ENCODE measurements at places on chromosomes 5 and 9. TPM values are rescaled to one million over a fixed set of nuclear protein-coding genes. Genes with fewer than 3 reads are reported as not detected.
A peak's percentile ranks its signal among the peaks of the same experiment; 100 is the strongest.

The TLE1 gene
- 44.5 TPM for total RNA-seq

The SMIM33 gene
- not detected for total RNA-seq

The GABBR2 gene
- total RNA-seq, result not detected

The PJA2 gene
- 99.8 TPM for total RNA-seq

The IQGAP2 gene
- 218 TPM for total RNA-seq

The BARHL1 gene
- total RNA-seq, result not detected

The RASEF gene
- not detected for total RNA-seq

The CCDC180 gene
- total RNA-seq, result 17.8 TPM

The PIP5KL1 gene
- total RNA-seq, result 1.4 TPM

The C9orf50 gene
- total RNA-seq, result not detected

The GDNF gene
- total RNA-seq, result not detected

GRCh38 chr9:127193483-127193882 lies 71.0 kb upstream of the ANGPTL2 start:
- DNase-seq, result no peak

DNA sequence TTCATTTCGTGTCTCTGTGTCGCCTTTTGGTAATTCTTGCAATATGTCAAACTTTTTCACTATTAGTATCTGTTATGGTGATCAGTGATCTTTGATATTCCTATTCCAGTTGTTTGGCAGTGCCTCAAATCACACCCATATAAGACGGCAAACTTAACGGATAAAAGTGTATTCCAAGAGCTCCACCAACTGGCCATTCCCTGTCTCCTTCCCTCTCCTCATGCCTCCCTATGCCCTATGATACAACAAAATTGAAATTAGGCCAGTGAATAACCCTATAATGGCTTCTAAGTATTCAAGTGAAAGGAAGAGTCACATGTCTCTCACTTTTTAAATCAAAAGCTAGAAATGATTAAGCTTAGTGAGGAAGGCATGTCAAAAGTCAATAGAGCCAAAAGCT lies 74.8 kb downstream of the CDK5RAP2 start:
- DNase-seq, result no peak

DNA sequence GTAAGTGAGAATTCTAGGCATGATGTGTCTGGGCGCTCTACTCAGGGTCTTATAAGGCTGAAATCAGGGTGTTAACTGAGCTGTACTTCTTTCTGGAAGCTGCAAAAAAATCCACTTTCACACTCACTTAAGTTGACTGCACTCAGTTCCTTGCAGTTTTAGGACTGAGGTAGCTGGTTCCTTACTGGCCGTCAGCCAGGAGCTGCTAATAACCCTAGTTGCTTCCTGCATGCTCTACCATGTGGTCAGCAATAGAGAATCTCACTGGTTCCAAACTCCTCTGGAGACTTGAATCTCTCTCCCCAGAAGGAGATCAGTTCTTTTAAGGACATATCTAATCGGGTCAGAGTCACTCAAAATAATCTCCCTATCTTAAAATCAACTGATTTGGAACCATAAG lies 911.2 kb downstream of the EFNA5 start:
- no peak for DNase-seq

DNA sequence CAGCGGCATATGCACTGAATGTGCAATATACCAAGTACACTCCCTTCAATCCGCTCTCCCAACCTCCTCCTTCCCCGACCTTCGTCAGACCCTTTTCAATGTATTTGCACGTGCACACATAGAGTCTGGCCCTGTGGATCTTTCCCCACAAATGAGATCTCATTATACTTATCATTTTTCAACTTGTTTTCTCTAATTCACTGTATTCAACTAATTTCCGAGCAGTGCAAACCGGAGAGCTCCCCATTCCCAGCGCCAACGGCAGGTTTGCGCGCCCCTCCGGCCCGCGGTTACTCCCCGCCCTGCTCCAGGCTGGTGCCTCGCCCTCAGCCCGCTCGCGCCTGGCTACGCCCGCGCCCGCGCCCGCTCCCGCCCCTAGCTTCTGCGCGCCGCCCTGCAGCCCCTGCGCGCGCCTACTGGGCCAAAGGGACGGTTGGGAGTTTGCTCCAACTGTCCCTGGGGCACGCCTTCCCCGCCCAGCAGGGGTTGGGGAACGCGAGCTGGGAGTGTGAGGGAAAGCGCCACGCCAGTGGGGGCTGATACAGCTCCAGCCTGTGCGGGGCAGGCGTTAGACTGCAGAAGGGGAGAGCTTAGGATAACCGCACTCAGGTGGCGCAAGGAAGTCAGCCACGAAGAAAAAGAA lies 3.3 kb upstream of the CDC20B start:
- peak; percentile 27 for DNase-seq

- DNase-seq, result no peak
Observed at GRCh38 chr5:56467176-56467717, 234.1 kb upstream of the ANKRD55 start.

GRCh38 chr5:181215997-181216989 lies 6.8 kb upstream of the TRIM41 start:
- DNase-seq, result peak; percentile 28

DNA sequence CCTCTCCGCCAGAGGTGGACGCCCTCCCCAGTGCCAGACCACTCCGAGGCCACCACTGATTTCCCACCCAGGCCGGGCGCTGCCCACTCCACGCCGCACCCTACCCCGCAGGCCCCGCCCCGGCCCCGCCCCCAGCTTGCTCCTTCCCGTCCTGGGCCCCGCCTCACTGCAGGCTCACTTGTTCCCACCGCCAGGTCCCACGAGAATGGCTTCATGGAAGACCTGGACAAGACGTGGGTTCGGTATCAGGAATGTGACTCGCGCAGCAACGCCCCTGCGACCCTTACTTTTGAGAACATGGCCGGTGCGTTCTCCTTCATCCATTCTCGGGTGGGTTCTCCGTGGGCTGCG lies 6.5 kb downstream of the LRRC26 start:
- no peak for DNase-seq

DNA sequence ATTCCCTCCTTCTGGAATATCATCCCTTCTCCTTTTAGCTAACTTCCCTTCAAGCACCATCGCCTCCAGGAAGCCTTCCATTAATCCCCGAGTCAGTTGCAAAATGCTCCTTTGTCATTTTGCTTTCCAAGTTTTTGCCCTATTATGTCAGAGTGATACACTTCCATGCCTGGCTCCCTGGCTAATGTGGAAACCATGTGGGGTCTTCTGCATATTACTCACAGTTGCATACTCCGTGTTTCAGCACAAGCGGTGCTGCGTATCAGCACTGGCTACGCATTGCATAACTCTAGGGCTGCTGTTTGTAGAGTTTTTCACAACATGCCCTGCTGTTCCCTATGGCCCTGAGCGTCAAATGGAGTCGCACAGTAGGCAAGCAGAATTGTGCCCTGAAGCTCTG lies 1.9 kb downstream of the TEX53 start:
- DNase-seq, result no peak

DNA sequence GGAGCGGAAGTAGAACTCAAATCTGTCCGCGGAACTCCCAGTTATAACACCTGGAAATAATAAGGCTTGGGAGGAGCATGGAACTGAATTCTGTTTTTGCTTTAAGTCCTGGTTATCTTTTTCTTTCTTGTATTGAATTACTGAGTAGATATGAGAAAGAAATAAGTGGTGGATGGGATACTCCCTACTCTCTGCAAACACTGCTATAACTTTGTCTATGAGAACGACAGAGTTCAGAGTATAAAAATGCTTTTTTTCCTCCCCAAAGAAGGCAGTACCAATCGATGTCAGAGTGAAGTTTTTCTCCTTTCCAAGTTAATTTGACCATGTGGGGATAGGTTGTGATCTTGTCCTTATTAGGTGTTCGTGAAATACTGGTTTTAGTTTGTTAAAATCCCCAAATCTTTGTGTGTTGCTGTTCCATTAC lies 1.2 kb downstream of the RIC1 start:
- no peak for DNase-seq

- no peak for DNase-seq
Observed at GRCh38 chr9:128906741-128907140, 14.0 kb upstream of the PHYHD1 start.

DNA sequence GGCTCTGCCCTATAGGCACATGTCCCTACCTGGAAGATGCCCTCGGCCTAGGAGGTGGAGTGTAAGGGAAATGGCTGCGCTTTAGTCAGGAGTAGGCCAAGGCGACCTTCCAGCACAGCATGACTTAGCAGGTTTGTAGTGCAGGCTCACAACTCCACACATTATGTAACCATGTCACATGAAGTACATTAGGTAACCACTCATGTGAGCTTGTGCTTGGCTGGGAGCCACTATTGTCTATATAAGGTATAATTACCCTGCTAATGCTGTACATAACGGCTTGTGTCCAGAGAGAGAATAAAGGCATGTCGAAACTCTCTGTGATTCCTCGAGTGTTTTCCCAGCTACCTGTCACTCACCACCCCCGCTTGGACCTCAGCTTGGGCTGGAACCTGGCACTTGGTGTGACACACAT lies 74.9 kb downstream of the CAMK4 start:
- no peak for DNase-seq

GRCh38 chr5:102796498-102796897 lies 41.4 kb downstream of the PAM start:
- DNase-seq, result no peak

GRCh38 chr9:13705373-13705772 lies 425.9 kb upstream of the MPDZ start:
- DNase-seq, result no peak

DNA sequence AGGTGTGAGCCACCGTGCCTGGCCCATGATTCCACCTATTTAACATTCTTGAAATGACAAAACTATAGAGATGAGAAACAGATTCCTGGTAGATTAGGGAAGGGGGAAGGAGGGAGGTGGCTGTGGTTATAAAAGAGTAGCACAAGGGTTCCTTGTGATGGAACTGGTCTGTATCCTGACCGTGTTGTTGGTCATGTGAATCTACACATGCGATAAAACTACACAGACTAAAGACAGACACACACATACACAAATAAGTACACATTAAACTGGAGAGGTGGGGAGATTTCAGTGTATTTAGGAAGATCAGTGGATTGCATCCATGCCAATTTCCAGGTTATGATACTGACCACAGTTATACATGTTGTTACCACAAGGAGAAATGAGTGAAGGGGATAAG lies 60.9 kb downstream of the RNF130 start:
- DNase-seq, result no peak

GRCh38 chr5:16345454-16345853 lies 120.1 kb downstream of the ZNF622 start:
- DNase-seq, result no peak

DNA sequence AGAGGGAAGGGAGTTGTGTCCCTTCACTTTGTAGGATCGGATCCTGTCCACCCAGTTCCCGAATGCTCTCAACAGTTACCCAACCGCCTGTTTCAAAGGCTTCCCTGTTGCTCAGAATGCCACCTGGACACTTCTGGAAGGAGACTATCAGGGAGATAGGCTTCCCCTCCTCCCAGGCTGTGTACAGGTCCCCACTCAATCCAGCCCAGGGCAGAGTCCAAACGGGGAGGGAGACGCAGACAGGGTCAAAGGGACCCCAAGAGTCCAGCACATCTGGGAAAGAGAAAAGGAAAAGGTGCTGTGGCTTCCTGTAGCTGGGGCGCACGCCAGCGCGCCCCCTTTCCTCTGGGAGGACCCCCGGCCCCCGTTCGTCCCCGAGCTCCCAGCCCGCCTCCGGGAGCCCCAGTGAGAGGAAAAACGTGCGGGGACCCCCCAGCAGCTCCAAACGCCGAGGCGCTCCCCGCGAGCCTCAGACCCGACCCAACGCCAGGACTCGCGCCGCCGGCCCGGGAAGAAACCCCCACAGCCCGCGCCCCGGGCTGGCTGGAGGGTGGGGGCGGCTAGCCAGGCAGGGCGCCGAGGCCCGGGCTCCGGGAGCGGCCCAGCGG lies 640 bp downstream of the SURF4 start:
- peak; percentile 38 for DNase-seq

GRCh38 chr5:140153255-140153654 lies 21.7 kb upstream of the CYSTM1 start:
- DNase-seq, result no peak

DNA sequence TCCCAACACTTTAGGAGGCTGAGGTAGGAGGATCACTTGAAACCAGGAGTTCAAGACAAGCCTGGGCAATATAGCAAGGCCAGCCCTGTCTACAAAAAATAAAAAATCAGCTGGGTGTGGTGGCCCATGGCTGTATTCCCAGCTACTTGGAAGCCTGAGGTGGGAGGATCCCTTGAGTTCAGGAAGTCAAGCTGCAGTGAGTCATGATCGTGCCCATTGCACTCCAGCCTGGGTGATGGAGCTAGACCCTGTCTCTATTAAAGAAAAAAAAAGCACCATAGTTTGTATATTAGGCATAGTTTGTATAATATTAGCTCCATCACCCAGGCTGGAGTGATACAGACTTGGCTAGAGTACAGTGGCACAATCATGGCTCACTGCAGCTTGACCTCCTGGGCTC lies 9.6 kb upstream of the NME5 start:
- DNase-seq, result no peak

DNA sequence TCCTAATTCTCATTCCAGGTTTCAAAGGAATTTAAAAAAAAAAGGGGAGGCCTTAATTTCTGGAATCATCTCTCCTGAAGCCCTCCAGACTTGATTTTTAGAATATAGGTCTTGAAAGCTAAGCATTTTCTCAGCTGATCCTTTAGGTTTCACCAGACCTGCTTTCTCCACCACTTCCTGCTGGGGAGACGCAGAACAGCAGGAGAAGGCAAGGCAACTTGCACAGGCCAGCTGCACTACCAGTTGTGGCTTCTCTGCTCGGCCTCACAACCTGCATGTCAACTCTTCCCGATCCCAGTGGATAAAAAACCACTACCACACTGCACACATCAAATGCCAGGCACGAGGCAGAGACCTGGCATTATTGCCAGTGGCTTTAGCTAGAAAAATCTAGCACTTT lies 119.8 kb downstream of the SIL1 start:
- no peak for DNase-seq

DNA sequence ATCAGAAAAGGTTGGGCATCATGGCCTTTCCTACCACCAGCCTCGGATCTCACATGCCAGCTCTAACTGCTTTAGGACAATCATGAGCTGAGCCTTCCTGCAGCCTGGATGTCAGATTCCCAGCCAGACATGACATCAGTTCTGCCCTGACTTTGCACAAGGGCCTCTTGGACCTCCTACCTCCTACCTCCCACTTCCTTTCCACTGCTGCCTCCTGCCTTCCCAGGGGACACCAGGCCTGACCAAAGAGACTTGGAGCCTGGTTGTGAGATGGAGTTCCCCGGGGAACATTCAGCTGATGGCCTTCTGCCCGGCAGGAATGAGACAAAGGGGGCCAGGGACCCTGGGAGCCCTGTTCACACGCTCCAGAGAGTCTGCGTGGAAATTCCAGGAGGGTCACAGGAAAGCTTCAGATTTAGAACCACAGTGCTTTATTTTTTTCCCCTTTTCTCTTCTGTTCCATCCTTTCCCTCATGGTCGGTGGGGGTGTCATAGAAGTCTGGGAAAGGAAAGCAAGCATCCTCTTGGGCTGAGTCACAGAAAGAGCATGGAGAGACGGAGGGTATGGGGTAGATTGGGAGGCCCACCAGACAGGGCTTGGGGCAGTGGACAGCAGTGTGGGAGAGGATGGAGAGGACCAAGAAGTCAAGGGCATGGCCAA lies 35.4 kb upstream of the IL17B start:
- DNase-seq, result no peak

DNA sequence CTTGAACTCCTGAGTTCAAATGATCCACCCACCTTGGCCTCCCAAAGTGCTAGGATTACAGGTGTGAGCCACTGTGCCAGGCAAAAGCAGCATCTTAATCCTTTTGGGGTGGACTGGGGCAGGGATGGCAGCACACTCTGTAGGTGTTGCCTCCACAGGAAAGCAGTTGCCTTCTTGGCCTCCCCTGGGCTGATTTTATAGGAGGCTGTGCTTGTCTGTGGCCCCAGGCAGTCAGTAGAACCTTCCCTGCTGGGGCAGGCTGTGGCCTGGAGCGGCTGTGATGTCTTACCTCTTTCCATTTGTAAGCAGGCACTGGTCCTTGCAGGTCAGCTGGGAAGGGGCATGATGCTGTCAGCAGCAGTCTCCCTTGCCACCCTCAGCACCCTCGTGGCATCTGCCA lies 49.8 kb downstream of the PRRC2B start:
- DNase-seq, result no peak
